ENCODE measurements at places on chromosomes 11 and 22.

DNA sequence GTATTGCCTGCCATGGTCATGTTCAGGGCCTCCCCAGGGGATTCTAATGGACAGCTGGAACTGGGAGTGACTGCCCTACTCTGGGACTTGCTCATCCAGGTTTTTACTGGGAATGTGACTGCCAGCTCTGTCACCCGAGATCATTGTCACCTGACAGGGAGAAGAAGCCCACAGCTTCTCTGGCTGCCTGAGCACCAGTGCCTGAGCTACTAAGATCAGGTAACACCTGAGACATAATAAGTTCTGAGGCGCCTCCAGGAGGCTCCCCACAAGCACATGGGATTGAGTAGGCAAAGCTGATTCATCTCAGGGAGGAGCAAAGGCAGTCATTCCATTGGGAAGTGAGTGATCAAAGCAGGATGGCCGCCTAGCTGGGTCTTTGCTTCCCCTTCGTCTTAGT lies 84.2 kb upstream of the GALNT18 start:
- DNase-seq, result no peak

DNA sequence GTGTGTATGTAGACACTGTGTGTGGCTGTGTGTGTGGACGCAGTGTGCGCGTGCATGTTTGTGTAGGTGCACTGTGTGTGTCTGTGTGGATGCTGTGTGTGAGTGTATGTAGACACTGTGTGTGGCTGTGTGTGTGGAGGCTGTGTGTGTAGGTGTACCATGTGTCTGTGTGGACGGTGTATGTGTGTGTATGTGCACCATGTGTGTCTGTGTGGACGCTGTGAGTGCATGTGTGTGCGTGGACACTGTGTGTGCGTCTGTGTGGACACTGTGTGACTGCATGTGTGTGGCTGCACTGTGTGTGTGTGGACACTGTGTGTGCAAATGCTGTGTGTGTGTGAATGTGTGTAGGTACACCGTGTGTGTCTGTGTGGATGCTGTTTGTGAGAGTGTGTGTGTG lies 10.3 kb downstream of the TRPM5 start:
- no peak for DNase-seq

DNA sequence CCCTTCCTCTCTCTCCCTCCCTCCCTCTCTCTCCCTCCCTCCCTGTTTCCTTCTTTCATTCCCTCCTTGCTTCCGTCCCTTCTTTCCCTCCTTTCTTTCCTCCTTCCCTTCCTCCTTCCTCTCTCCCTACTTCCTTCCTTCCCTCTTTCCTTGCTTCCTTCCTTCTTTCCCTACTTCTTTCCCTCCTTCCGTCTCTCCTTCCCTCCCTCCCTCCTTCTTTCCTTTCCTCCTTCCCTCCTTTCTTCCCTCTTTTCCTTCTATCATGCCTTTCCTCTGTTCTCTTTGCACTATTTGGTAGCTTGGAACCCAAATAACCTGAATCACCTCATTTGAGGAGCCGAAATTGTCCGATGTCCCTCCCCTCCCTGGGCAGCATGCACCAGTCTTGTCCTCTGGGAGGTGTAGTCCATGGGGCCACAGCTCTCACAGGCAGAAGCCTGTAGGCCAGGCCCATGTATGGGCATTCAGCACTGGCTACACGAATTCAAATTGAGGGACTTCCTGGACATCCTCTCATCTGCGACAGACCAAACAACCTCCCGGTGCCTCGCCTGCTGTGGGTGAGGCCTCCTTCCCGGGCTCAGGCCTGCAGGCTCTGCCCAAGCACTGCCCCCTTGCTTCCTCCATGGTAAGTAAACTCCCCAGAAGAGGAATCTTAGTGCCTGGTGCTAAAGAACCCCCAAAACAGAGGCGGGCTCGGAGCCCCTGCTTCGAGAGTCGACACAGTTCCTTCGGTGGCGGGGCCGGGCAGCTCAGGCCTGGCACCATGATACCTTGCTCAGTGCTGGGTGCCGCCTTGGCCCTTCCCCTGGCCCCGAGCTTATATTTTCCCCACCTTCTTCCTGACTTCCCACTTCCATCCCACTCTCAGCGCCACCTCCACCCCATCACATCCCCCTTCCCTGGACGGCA lies 454.1 kb upstream of the CADM1 start:
- no peak for DNase-seq

DNA sequence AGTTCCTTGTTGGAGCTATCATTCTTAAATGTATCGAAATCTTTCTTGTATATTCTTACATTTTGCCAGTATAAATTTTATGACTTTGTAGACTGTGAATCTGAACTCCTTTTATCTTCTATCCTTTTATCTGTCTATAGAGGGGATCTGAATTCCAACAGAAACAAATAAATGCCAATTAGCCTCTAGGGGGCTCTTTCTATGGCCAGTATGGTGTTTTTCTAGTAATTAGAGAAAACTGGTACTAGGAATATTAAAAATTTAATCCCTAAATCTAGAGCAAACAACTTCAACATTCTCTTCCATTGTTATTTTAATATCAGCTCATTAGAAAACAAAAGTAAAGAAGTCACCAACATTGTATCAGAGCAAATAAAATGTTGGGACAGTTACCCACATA lies 21.5 kb upstream of the CAT start:
- DNase-seq, result no peak

GRCh38 chr11:2531277-2531986 lies 86.6 kb downstream of the KCNQ1 start:
- peak; percentile 61 for DNase-seq

GRCh38 chr11:73553266-73553665 lies 44.6 kb downstream of the FAM168A start:
- DNase-seq, result no peak

DNA sequence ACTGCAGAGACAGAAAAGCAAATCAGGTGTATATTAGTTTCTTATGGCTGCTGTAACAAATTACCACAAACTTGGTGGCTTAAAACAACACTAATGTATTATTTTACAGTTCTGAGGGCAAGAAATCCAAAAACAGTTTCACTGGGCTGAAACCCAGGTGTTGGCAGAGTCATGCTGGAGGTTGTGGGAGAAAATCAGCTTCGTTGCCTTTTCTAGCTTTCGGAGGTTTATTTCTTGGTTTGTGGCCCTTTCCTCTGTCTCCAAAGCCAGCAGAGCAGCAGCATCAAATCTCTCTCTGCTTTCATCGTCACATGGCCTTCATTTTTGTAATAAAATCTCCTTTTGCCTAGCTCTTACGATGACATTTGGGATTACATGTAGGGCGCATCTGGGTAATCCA lies 33.0 kb upstream of the OR6M1 start:
- DNase-seq, result no peak

- DNase-seq, result no peak
These were observed 146.4 kb downstream of the CHST1 start for GRCh38 chr11:45518833-45519535.

- no peak for DNase-seq
These were observed 115.7 kb downstream of the ABTB2 start for GRCh38 chr11:34242037-34242625.

DNA sequence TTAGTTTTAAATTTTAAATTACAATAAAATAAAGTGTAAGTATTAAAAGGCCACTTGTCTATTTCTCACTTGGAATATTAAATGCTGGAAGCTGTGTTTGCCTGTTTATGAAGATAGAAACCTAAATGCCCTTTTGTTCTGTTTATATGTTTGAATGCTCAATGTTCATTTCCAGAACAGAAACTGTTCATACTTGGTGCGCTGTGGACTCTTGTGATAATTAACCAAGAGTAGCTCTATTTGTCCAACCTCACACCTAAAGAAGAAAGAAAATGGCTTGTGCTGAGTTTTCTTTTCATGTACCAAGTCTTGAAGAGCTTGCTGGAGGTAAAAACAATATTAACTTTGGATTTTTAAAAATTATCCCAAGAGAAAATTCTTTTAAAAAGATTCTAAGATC lies 5.7 kb downstream of the C11orf54 start:
- no peak for DNase-seq

- DNase-seq, result no peak
These were observed 24.6 kb downstream of the FXYD6 start for GRCh38 chr11:117851852-117852251.

GRCh38 chr11:32305460-32305859 lies 129.9 kb downstream of the WT1 start:
- DNase-seq, result no peak

DNA sequence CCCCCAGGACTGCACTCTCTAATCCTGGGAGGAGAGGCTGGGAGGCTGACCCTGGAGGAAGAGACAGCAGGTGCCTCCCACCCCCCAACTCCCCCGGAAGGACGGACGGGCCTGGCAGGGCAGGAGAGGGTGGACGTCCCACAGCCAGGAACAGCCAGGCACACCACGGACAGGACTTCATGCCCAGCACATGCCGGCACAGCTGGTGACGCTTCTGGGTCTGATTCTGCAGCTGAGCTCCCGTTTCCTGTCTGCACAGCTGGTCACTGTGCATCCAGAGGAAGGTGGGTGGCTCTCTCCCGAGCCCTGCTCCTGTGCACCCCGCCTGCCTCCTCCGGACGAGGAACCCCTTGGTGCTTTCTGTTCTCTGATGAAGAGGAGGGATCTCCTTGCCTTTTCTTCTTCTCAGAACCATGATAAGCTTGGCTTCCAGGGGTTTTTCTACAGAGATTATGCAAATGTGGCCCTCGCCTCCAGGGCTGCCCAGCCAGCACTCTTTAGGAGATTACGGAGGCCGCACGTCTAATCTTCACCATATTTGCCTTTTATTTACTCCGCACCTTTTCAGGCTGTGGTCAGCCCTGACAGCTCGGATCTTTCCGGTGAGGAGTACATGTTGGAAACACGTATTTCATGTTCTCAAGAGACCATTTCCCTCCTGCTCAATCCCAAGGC lies 1295.8 kb downstream of the BRD1 start:
- no peak for DNase-seq

DNA sequence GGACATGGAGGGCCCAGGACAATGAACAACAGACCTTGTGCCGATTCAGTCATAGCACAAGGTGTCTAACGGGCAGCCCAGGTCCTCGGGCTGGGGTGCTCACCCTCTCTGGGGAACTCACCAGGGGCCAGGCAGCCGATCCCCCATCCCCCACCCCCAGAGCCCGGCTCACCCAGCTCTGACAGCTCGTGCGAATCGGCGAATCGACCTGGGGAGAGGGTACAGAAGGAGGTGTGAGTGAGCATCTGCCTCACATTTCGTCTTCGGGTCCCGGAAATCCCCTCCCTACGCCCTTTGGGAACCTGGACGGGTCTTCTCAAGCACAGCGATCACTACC lies 423 bp downstream of the PEX16 start:
- DNase-seq, result no peak

DNA sequence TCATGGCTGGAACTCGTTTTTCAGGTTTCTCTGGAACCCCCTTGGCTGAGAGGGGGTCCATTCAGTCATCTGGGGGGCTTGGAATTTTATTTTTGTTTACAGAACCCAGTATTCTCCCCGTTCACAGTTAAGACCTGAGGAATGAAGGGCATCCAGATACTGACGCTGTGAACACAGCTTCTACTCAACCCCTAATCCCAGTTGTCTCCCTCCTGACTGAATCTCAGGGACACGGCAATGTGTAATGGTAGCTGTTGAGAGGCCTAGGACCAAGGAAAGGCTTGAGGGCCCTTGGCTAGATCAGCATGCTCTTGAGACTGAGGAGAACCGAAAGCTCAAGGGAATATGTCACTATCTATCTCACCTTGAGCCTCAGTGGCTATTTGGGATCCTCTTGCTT lies 113.6 kb downstream of the SWAP70 start:
- DNase-seq, result no peak

DNA sequence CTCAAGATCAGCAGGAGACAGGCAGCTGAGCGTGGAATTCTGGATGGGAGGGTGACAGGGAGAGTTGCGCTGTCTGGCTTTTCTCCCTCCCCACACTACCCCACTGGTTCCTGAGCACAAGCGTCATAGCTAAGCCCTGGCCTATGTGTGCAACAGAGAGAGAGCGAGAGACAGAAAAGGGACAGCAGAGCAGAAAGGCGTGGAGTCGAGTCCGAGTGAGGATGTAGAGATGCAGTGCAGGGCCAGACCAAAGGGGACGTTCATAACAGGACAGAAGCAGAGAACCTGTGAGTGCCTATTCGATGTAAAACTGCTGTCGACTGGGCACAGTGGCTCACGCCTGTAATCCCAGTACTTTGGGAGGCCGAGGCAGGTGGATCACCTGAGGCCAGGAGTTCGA lies 94.0 kb upstream of the TMEM45B start:
- no peak for DNase-seq

- no peak for DNase-seq
These were observed 660.1 kb downstream of the OPCML start for GRCh38 chr11:132872211-132872610.

- DNase-seq, result no peak
These were observed 49.0 kb downstream of the CD44 start for GRCh38 chr11:35187996-35188395.

GRCh38 chr11:70568035-70568813 lies 169.9 kb downstream of the CTTN start:
- no peak for DNase-seq

GRCh38 chr11:46918083-46918787 lies at the start of gene LRP4:
Gene LRP4, minus strand, starts transcription at chr11:46918550. Its CDS starts 171 bp downstream, at chr11:46918379.
- DNase-seq, result no peak

DNA sequence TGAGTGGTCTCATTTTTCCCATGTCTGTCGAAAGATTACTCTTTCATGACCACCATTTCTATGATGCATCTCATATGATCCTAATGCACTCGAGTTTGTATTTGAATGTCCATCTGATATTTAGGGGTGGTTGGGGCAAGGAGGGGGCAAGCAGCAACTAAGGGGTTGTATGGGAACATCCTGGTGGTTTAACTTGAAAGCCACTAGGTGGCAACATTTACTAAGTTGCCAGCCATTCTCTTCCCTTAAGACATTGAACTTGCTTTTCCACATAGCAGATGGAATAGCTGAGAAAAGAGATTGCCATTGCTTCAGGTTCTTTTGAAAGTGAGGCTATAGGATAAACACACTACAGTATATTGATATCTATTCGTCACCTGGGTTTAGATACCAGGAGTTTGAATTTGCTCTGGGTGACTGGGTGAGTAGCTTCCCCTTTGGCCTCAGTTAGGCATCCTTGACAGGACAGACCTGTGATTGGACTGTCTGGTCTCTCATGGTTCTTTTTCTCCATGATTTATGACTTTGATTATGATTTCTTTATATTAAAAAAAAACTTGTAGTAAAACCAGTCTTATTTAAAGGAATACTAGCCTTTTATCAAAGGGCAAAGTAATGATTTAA lies 32.4 kb downstream of the NF2 start:
- no peak for DNase-seq

DNA sequence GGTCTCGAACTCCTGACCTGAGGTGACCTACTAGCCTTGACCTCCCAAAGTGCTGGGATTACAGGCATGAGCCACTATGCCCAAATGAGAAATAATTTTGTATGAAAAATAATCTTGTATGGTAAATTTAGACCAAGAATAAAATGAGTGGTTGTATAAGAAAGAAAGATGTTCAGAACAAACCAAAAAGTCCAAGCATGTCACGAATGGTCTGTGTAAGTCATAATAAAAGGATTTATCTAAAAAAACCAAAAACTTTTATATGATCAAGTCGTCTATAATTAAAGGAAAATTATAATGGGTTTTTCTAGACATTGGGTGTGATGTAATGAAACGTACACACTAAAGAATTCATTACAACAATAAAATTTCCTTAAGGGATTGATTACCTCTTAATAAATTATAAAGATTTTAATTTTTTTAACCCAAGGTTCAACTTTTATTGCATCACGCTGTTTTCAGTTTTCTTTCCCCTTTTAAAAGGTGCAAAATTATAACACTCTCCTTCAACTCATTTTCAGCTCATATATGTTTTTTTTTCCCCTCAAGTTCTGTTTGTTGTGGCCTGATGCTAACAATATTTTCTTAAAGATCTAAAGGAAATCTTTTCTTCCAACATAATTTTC lies 8.9 kb upstream of the AQP11 start:
- DNase-seq, result no peak
